ENCODE measurements at places on chromosomes 16 and 17.

DNA sequence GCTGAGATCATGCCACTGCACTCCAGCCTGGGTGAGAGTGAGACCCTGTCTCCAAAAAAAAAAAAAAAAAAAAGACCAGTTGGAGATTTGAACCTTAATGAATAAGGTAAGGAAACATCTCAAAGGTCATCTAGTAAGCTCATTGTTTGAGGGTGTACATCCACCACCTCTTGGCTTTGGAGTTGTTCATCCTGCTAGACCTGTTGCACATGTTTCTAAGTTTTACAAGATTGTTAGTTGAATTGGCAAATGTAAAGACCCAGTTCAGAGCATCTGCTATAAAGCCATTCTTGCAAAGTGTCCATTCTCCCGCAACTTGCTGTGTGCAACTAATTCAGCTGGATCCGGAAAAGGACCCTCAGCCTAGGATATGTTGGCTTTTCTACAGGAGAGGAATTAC, 1.5 kb downstream of the PSMD7 start:
- no peak for DNase-seq

DNA sequence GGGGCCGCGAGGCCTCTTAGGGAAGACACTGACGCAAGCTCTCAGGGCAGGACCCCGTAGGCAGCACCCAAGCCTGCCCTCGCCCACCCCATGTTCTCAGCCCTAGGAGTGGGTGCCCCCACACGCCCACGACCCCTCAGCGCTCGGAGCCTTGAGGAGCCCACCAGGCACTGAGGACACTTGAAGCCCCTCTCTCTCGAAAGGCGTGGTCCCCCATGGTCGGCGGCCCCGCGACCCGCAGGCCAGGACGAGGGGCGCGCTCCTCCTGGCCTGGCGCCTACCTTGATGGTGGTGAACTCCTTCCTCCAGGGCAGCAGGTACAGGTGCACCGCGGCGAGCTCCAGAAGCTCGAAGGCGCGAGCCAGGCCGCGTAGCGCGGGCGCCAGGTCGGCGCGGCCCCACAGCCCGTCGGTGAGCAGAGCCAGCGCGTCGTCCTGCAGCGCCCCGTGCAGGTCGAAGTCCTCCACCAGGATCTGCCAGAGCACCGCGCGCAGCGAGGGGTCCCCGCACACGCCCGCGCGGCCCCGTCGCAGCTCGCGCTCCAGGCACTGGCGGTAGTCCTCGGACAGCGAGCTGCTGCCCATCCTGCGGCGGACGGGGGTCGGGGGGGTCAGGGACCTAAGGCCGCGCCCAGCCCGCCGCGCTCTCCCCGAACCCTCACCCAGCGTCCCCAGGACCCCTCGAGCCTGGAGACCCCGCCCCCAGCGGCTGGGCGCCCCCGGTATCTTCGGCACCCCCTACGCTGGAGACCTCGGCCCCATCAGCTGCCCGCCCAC, 668 bp downstream of the SPATA2L start:
- peak; percentile 34 for DNase-seq

DNA sequence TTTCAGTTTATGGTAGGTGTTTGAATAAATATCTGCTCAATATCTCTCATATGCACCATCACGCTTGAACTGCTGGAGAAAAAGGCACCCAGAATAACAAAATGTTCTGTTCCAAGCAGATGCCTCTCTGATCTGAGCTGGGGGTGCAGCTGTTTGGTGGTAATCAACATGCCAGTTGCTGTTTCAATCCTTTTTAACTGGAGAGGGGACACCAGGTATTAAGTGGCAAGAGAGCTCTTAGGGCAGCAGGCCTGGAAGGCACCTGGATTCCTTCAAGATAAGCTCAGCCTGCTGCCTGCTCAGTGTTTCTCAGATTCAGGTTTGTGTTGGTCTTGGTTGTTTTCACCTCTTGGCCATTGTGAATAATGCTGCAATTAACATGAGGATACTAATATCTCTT, 27.2 kb upstream of the VAT1L start:
- DNase-seq, result no peak

- no peak for DNase-seq
Measured at GRCh38 chr16:12716658-12717057, 87.0 kb downstream of the CPPED1 start.

GRCh38 chr17:82008941-82009405, 13.7 kb downstream of the CENPX start:
- no peak for DNase-seq

GRCh38 chr16:85195900-85196772, 83.9 kb upstream of the CIBAR2 start:
- no peak for DNase-seq

GRCh38 chr16:52816993-52817392, 235.7 kb downstream of the CHD9NB start:
- DNase-seq, result no peak

DNA sequence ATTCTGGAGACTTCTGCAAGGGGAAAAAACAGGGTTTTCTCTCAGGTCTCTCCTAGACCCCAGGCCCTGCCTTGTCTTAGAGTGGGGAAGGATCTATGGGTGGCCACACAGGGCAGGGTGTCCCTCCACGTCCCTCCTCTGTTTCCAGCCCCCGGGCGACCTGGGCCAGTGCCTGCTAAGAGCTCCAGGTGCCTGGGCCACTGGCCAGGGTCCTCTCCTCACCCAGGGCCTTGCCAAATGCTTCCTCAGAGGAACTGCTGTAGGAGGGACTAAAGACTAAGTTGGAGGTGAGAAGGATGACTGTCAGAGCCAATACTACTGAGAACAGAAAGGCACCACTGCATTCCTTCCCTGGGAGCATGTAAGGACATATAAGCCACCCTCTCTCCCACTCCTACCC, 11.4 kb downstream of the NOS2 start:
- DNase-seq, result no peak

DNA sequence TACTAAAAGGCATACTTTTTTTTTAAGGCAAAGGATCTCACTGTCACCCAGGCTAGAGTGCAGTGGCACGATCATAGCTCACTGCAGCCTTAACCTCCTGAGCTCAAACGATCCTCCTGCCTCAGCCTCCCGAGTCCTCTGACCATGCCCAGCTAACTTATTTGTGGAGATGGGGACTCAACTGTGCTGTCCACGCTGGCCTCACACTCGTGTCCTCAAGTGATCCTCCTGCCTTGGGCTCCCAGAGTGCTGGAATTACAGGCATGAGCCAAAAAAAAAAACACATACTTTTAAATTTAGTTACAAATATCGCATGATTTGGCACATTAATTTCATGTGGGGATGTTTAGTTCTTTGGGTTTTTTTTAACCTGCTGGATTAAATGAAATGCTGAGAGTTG, 207.7 kb upstream of the CHMP6 start:
- DNase-seq, result no peak

DNA sequence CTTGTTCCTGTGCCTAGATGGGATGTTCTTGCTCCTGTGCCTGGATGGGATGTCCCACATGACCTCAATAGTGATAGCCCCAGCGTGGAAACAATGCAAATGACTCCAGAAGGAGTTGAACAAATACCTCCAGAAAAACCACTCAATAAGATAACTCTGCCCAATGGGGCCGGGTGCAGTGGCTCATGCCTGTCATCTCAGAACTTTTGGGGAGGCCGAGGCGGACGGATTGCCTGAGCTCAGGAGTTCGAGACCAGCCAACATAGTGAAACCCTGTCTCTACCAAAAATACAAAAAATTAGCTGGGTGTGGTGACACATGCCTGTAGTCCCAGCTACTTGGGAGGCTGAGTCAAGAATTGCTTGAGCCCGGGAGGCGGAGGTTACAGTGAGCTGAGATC, 15.2 kb upstream of the LITAF start:
- no peak for DNase-seq

DNA sequence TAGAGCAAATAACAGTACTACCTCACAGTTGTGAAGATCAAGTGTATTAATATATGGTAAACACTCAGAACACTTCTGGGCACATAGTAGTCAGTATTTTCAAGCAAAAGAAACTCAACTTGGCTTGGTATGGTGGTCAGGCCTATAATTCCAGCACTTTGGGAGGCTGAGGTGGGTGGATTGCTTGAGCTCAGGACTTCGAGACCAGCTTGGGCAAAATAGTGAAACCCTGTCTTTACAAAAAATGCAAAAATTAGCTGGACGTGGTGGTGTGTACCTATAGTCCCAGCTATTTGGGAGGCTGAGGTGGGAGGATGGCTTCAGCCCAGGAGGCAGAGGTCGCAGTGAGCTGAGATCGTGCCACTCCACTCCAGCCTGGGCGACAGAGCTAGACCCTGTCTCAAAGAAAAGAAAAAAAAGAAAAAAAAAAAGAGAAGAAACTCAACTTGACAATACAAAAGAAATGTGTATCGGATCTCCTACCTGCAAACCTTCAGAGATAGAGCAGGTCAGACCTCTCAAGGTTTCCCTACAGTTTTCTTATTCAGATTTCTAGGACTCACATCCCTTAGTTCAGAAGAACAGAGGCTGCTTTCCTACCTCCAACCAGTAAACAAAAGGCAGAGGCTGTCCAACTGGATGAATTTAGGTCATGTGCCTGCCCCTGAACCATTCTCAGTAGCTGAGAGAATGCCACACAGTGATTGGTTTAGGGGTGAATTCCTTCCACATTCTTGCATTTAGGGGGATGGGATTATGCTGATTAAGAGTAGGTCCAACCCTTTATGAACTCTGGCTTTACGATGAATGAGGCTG, 1.7 kb upstream of the KPNA2 start:
- no peak for DNase-seq

- DNase-seq, result no peak
Measured at GRCh38 chr16:3961449-3961849, 80.9 kb upstream of the CREBBP start.

GRCh38 chr16:2471016-2471652, at the start of gene NTN3:
TSS of gene NTN3 (plus strand) at chr16:2471297. CDS start at chr16:2471702, 405 bp downstream.
- DNase-seq, result peak; percentile 94

- no peak for DNase-seq
Measured at GRCh38 chr17:45686250-45686649, 97.9 kb upstream of the CRHR1 start.

DNA sequence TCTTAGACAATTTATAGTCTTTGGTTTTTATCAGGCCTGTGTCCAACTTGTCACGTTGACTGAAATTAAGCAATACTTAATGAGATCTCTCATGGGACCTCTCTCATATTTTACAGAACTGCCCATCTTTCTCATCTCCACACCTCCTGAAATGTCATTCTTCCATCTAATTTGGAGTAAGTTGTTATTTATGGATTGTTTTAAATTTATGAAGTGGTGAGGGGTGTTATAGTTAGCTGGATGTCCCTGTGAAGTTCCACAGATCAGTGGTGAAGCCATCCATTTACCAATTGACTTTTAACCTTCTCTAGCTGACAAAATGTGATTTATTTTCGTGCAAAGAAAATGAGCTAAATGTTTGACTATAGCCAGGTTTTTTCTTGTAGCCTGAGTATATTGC, 824.9 kb downstream of the KCNJ2 start:
- no peak for DNase-seq

- DNase-seq, result no peak
Measured at GRCh38 chr17:51341457-51341856, 81.1 kb downstream of the UTP18 start.

- DNase-seq, result no peak
Measured at GRCh38 chr17:57277923-57278604, 21.7 kb downstream of the MSI2 start.

GRCh38 chr16:51487880-51488279, 336.8 kb upstream of the SALL1 start:
- no peak for DNase-seq

DNA sequence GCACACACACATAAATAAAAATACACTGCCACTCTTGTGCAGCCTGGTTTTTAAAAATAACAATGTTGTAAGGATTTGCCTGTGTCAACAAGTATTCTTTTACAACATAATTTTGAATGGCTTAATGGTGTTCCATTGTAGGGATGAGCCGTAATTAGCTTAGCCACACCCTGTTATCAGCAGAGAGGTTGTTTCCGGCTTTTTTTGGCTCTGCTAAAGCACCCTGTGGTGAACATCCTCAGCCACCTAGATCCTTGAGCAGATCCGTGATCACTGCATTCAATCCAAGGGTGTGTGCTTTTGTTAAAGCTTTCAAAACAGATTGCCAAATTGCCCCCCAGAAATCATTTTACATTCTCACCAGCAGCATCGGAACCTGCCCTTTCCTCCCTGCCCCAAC, 7.0 kb downstream of the KATNB1 start:
- no peak for DNase-seq

DNA sequence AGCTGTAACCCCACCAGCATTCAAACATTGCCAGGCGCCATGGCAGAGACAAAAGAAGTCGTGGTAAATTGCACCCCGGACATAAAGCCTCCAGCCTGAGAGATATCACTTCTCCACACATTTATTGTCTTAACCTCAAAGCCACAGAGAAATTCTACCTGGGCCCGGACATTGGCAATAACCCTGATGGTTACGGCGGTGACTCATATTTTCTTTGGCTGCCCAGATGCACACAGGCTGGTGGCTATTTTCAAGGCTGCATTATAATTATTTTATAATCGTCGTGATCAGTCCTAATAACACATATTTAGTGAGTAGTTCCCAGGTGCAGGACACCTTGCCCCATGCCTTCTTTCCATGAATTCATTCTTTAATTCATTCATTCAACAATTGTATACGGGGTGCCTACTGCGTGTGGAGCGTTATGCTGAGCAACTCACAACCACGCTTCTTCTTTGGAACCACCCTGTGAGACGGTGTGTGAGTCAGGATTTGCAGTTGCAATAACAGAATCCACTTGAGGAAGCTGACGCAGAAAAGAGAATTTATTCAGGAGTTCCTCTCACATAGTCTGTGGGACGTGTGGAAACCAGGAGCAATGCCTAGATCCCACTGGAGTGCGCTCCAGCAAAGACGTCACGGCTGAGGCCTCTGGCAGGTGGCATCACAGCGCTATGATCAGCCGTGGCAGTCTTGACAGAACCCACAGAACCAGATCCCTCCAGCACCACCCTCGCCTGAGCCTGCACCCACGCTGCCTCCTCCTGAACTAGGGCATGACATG, 245.7 kb downstream of the FOXL1 start:
- DNase-seq, result no peak

DNA sequence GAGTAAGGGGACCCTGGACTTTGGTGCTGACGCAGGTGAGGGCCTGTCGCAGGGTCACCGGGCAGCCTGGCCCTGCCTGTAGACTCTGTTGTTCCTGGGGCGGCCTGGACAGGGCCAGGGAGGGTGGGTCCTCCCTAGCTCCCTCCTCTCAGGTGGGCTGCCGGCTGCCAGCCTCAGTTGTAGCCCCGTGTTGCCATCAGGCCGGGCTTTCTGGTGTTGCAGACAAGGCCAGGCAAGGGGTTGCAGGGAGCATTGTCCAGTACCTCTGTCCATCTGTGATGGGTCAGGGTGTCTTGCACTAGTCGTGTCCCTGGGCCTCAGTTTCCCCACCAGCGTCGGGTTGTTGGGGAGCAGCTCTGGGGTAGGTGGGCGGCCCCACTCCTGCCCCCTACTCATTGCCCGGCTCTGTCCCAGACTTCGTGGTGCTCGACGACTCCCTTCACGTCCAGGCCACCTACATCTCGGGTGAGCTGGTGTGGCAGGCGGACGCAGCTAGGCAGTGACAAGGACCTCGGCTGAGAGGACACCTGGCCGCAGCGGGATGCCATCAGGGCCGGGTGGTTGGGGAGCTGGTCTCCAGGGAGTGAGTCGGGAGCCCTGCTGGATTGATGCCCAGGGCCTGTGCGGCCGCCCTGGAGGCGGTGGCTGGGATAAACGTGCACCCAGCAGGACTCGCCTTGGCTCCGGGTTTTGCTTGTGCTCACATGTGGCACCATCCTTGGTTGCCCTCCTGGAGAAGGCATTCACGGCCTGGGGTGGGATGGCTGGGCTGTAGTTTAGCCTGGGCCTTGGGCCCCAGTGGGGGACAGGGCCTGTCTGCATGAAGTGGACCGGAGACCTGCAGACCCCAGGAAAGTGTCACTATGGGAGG, 1.9 kb downstream of the CEMP1 start:
- DNase-seq, result no peak

- DNase-seq, result peak; percentile 88
Measured at GRCh38 chr16:11168386-11169051, 87.5 kb downstream of the SOCS1 start.

- no peak for DNase-seq
Measured at GRCh38 chr17:75487351-75488070, 27.8 kb downstream of the CASKIN2 start.
